ENCODE measurements at places on chromosomes 13 and 19.

DNA sequence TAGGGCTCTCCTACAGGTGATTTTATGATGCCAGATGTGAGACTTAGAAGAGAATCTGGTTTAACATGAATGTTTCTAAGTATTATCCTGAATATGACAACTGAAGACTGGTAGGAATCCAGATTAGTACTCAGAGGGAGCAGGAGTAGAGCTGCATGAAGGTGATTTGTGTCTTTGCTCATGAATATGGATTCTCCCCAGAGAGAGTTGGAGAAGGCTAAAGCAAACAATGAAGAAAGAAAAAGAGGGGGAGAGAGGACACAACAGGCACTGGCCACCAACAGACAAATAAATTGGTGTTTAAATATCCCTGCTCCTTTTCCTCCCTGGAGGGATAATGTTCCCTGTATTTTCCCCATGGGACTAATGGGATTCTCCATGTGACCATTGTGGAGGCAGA, 427.0 kb upstream of the KLF12 start:
- no peak for DNase-seq

DNA sequence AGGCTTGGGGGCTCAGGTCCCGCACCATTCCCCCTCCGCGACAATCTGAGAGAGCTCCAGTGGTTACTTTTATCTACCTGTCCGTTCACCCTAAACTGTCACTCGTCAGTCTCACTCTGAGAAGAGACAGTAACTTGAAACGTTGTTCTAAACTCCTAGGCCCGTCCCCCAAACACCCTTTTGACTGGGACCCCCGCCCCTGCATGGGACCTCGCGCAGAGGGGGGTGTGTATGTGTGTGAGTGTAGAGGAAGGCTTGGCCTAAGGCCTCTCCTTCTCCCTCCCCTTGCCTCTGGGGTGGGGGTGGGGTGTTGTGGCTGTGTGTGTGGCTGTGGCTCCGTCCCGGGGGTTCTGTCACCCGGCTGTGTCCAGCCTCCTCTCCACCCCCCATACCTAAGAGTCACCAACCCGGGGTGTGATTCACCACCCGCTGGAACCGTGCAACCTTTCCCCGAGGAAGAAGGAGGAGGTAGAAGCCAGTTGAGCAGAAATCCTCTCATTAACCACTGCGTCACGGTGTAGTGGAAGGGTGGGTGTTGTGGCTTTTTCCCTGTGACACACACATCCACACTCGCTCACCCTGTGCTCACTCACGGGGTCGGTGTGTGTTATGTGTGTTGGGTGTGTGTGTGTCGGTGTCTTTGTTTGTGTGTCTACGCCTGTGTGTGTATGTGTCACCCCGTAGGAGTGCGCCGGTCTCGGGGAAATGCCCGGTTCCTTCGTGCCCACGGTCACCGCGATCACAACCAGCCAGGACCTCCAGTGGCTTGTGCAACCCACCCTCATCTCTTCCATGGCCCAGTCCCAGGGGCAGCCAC, 2.4 kb downstream of the FOSB start:
- no peak for DNase-seq

- no peak for DNase-seq
These were observed 673 bp downstream of the TEAD2 start for GRCh38 chr19:49361438-49362047.

DNA sequence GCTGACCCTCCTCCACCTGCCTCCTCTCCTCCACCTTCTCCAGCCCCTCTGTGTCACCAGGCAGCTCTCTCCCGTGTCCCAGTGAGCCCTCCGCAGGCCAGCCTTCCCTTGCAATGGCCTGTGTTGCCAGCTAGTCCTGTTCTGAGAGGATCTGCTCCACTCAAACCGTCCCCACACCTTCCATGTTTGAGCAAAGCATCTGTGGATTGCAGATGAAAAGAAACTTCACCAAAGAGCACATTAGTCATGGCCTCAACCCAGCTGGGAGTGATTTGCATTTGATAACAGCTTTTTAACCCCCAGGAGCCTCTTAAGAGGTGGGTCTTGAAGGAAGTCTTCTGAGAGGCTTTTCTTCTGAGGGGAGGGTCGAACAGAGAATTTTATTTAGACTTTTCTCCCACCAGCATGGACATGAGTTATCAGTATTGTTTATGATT, 72.8 kb downstream of the COL4A2 start:
- no peak for DNase-seq

DNA sequence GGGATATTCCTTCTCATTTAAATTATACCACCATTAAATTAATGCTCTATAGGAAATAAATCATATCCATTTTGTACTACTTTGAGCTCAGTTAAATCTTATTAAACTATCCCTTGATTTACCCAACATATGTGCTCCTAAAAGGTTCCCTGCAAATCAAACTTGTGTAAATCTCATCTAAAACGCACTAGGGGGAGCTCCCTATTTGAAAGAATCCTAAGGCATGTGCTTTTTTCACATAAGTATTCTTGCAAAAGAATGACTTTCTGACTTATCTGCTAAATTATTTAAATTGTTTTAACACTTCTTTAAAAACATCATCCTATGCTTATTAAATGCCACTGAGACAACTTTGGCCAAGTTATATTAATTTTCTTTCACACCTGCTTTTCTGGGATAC, 7.9 kb downstream of the INTS6 start:
- DNase-seq = no peak

- DNase-seq = no peak
These were observed 126.6 kb upstream of the KLF5 start for GRCh38 chr13:72932250-72932649.

DNA sequence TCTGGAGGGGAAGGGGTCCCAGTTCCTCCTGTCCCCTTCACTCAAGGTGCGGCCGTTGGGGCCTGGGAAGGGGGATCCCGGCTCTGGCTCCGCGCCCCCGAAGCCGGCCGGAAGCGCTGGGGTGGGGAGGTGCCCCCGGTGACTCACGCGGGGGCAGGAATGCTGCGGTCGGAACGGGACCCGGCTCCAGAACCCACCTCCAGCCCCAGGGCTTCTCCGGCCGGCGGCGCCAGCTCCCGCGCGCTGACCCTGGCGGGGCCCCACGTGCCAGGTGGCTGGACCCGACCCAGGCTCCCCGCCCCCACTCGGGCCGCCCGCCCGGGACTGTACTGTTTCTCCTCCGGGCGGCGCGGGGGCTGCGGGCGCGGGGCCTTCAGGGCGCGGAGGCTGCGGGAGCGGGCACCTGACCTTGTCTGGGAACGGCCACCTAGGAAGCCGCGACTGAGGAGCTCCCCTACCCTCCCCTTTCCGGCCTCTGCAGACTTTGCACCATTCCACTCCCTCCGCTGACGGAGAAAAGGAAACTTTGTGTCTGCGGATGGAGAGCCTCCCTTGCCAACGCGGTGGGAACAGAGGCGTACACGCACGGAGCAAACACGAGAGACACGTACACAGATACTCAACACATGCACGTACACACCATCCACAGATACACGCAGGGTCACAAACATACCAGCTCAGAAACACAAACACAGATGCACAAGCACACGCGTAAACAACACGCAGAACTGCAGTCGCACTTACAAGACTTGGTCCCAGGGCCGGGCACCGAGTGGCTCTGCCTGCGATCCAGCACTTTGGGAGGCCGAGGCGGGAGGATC, 7.2 kb downstream of the AXL start:
- DNase-seq = no peak

DNA sequence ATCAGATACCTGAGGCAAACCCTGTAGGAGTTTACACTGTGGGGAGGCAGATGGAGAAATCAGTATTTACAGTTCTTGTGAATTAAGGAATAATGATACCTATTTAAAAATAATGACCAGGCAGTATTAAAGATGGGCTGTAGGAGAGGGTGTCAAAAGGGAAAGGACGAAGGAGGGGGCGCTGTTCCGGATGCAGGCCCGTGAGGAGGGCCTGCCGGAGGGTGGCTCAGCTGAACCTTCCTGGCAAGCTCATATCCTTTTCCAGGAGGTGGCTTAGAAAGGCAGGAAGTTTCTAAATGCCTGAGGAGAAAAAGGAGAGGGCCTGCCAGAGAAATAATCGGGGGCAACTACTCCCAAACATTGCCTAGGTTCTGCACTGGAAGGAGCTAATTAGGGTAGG, 46.6 kb downstream of the MBNL2 start:
- DNase-seq = no peak

DNA sequence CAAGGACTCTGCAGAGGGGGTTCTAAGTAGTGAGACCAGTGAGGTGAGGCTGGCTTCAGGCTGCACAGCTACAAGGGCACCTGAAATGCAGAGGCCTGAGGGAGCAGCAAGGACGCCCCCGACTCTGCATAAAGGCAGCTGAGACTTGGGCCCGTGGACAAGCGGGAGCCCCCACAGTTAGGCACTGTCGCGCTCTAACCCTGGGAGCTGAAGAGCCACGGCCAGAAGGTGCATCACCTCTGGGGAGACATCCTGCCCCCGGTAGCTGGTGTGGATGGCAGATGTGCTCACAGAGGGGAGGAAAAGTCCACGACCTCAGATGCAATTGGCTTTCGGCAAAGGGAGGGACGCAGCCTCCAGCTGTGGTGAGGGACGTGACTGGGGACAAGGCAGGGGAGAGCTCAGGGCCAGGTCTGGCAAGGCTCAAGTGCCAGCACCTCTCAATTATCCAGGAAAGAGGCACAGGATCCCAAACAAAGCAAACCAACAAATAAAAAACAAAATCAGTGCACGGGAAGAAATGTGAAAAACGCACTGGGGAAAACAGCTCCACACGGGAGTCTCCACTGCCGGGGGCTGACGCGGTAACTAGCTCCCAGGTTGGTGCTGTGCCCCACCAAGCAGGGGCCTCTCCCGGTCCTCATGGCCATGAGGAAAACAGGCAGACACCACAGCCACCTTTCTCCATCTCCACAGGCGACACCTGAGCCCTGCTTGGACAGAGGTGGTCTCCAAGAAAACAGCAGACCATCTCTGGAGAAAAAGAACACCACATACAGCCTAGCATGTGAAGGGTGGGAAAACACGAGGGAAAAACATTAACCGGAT, 23.0 kb upstream of the PLPP2 start:
- no peak for DNase-seq

GRCh38 chr19:55389386-55390317, 3.9 kb downstream of the RPL28 start:
- no peak for DNase-seq

GRCh38 chr19:32220951-32221350, 124.5 kb upstream of the ZNF507 start:
- no peak for DNase-seq

DNA sequence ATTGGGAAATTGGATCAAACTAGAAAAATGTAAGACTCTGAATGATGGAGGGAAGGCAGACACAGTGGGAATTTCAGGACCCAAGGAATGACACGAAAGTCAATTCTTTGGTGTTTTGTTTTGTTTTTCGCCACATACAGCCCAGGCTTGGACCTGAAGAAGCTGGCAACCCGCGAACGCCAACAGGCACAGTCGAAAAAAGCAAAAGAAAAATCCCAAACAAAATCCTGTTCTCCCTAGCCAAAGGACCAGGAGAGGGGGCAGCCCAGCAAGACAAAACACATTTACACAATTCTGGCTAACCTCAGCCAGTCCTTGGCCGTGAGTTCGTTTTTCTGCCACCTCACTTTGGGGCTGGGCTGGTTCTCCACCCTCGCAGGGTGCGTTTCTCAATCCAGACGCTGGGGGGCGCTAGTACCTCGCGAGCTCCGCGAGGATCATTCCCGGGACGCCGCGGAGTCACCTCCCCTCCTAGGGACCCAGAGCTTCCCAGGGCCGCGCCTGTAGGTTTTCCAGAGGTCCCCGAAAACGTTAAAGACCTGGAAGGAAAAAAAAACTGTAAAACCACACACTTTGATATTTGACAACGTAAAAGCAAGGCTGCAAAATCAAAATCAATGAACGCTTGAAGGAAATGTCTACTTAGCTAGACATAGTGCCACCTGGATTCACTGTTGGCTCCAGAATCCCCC, 34.9 kb upstream of the TPM4 start:
- DNase-seq = peak; percentile 69

DNA sequence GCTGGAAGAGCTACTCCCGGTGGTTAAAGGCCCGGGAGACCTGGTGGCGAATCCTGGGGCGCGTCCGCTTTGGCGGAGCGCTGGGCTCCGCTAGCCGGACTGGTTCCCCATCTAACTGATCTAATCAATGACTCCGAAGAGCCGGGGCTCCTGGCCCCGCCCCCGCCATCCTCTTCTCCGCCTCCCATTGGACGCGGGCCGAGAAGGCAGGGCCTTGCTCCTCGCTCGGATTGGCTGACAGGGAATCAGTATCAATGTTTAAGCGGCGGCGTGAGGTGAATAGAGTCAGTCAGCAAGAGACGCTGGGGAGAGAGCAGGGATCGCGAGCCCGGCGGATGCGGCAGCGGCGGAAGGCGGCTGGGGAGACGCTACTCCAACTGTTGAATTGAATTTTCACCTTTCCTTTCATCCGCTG, 1.7 kb upstream of the PCDH17 start:
- peak; percentile 84 for DNase-seq

GRCh38 chr19:10228920-10229319, 2.2 kb downstream of the S1PR2 start:
- peak; percentile 36 for DNase-seq

- no peak for DNase-seq
These were observed 24.6 kb downstream of the CAB39L start for GRCh38 chr13:49419276-49419675.

DNA sequence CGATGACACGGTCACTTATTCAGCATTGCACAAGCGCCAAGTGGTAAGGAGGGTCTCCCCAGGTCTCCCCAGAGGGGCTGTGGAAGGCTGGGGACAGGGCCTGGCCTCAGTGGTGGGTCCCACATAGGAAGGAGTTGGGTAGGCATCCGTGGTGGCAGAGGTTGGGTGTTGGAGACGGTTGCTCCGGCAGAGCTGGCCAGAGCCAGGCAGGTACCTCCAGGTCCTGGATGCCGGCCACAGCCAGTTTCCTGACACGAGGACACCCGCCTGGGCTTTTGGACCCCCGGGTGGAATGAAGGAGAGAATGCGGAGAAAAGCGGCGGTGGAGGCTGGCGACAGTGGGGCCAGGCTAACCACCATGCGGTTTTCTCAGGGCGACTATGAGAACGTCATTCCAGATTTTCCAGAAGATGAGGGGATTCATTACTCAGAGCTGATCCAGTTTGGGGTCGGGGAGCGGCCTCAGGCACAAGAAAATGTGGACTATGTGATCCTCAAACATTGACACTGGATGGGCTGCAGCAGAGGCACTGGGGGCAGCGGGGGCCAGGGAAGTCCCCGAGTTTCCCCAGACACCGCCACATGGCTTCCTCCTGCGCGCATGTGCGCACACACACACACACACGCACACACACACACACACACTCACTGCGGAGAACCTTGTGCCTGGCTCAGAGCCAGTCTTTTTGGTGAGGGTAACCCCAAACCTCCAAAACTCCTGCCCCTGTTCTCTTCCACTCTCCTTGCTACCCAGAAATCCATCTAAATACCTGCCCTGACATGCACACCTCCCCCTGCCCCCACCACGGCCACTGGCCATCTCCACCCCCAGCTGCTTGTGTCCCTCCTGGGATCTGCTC, 1.3 kb upstream of the FFAR1 start:
- no peak for DNase-seq

- no peak for DNase-seq
These were observed 2.2 kb downstream of the CAPS start for GRCh38 chr19:5916181-5916708.

GRCh38 chr13:60583196-60583888, 186.3 kb downstream of the TDRD3 start:
- DNase-seq = no peak

Data from NCI-H2081 (cell line).